Kidney (tissue), 22 donors: ENCODE measurements at places on chromosomes 11 and 22. TPM values are rescaled to one million over a fixed set of nuclear protein-coding genes. Genes with fewer than 3 reads are reported as not detected.

Gene NXPE1
- total RNA-seq, result 0.25 TPM

Gene MMP27
- total RNA-seq, result not detected

Gene NAALAD2
- 2.0 TPM for total RNA-seq

Gene KLHDC7B
- 16.1 TPM for total RNA-seq

Gene CCDC81
- 1.1 TPM for total RNA-seq

Gene CHRM1
- 0.44 TPM for total RNA-seq

Gene TTC36
- total RNA-seq, result 1.1 TPM

Gene APOBEC3G
- 12.5 TPM for total RNA-seq

Gene GAS2L1
- 27.2 TPM for total RNA-seq

Gene KRTAP5-7
- total RNA-seq, result 0.22 TPM

Gene MRGPRX4
- total RNA-seq, result not detected

Gene BAD
- 59.8 TPM for total RNA-seq

Gene OR56A1
- total RNA-seq, result 0.03 TPM

Gene IFITM1
- total RNA-seq, result 440 TPM

Gene MS4A12
- total RNA-seq, result not detected

Gene SLC25A18
- 0.41 TPM for total RNA-seq

Gene PGA3
- total RNA-seq, result 0.54 TPM

Gene THRSP
- not detected for total RNA-seq

Gene RNF26
- 23.5 TPM for total RNA-seq

Gene C22orf31
- not detected for total RNA-seq

Gene HBB
- 59.9 TPM for total RNA-seq

Gene DEUP1
- 0.57 TPM for total RNA-seq
